NK-92 treated with Interleukin-12 subunit alpha and Interleukin-12 subunit beta, amount 100 ng/mL, for 24 hours (cell line): ENCODE measurements at places on chromosomes 11 and 22.

DNA sequence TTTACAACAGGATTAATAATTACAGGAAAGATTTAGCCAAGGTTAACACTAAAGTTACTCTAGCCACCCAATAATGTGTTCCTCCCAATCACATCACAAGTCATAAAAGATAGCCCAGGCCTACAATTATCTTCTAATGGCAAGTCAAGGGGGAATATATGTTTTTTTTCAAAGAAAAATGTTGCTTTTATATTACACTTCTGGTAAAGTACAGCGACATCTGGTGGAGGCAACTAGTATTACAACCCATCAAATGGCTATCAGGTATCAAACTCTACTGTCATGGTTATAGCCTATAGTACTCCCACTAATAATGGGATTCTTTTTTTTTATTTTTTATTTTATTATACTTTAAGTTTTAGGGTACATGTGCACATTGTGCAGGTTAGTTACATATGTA is 71.8 kb downstream of the XRRA1 start:
- DNase-seq = no peak

DNA sequence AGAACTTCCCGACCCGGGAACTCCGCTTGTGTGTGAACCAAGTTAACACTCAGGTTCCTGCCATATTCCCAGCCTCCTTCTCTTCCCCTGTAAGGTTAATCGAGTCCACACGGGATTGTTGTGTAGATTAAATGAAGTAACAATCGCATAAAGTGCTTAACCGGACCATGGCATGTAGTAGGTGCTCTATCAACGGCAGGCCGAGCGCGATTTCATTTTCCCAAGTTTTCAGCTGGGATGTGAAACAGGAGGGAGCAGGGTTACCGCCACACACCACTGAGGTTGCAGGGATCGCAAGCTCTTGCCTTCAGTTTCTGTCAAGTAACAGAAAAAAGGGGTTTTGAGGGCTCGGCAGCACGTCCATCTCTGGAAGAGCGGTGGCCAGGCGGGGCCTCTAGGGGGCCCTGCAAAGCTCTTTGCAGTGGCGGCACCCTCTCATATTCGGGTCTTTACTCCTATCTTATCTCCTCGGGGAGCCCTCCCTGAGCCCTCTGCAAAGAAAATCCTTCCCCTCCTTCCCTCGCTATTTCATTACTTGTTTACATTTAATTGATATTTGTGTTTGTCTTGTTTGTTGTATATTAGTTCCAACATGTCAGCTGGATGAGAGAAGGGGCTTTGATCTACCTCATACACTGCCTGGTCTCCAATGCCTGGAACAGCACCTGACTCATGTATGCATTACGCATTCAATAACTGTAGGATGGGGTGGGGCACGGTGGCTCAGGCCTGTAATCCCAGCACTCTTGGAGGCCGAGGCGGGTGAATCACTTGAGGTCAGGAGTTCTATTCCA is 816 bp upstream of the PLEKHA7 start:
- no peak for DNase-seq

- no peak for DNase-seq
These were observed 1.8 kb downstream of the SYTL2 start for GRCh38 chr11:85809191-85809590.

DNA sequence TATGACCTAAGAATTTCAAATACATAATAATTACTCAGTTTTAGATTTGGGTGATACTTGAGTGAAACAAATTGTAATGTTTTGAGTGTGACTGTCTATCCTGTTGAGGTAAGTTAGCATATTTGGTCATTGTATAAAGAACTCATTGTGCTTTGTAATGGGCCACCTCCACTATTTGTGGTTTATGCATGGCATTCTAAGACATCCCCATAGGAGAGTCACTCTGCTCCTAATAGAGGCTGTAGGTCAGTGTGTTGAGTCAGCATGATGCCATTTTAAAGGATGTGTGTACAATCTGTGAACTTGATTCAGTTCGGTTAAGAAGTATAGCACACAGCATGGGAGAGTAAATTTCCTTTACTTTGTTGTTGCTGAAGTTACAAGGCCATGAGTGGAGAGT is 1112.4 kb downstream of the JRKL start:
- no peak for DNase-seq

DNA sequence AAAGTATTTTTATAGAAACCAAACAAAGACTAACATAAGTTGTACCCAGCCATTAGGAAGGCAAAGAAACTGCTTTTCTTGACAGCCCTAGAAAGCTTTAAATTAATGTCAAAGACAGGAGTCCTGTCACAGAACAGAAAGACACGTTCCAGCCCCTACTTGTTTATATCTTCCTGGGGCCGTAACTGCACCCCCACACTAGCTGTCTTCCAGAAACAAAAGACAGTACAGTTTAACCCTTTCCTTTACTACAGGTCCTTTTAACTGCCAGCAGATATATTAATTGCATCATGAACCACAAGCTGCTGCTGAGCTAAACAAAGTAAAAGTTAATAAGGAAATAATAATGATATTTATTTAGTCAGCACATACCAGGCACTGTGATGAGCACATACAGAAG is 20.3 kb upstream of the CFAP300 start:
- DNase-seq = no peak

GRCh38 chr11:61587541-61587941 is 6.7 kb upstream of the SYT7 start:
- no peak for DNase-seq

GRCh38 chr22:44458044-44459020 is 39.7 kb downstream of the RTL6 start:
- DNase-seq = no peak

DNA sequence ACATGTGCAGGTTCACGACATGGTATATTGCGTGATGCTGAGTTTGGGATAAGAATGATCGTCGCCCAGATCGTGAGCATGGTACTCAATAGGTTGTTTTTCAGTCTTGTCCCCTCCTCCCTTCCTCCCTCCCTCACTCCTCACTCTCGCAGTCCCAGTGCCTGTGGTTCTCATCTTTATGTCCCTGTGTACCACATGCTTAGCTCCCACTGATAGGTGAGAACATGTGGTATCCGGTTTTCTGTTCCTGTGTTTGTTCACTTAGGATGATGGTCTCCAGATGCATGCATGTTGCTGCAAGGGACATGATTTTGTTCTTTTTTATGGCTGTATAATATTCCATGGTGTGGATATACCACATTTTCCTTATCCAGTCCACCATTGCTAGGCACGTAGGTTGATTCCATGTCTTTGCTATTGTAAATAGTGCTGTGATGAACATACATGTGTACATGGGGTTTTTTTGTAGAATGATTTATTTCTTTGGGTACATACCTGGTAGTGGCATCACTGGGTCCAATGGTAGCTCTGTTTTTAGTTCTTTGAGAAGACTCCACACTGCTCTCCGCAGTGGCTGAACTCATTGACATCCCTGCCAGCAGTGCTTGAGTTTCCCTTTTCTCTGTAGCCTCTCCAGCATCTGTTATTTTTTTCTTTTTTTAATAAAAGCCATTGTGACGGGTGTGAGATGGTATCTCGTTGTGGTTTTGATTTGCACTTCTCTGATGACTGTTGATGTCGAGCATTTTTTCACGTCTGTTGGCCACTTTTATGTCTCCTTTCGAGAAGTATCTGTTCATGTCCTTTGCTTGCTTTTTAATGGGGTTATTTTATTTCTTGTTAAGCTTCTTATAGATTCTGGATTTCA is 16.4 kb downstream of the ZBED4 start:
- no peak for DNase-seq

GRCh38 chr11:16096336-16096735 is 260.0 kb downstream of the SOX6 start:
- DNase-seq = no peak

- no peak for DNase-seq
These were observed 59.5 kb downstream of the TTC17 start for GRCh38 chr11:43418197-43418596.

- DNase-seq = no peak
These were observed 1430.1 kb downstream of the LRRC4C start for GRCh38 chr11:40029391-40029790.

- no peak for DNase-seq
These were observed 77.3 kb upstream of the RCN1 start for GRCh38 chr11:32013603-32014002.

DNA sequence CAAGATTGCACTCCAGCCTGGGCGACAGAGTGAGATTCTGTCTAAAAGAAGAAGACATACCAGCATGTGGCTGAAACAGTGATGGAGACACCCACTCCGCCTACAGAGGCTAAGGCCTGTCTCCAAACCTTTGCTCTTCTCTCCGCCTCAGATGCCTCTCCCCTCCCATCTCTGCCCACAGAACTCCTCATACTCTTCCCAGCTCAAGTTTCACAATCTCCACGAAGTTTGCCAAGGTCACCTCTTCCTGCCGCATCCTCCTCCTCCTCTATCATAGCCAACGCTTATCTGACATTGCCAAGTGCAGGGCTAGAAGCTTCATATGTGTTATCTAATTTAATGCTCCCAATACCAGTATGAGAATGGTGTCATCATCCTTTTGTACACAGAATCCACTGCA is 25.9 kb upstream of the FBLN1 start:
- no peak for DNase-seq

DNA sequence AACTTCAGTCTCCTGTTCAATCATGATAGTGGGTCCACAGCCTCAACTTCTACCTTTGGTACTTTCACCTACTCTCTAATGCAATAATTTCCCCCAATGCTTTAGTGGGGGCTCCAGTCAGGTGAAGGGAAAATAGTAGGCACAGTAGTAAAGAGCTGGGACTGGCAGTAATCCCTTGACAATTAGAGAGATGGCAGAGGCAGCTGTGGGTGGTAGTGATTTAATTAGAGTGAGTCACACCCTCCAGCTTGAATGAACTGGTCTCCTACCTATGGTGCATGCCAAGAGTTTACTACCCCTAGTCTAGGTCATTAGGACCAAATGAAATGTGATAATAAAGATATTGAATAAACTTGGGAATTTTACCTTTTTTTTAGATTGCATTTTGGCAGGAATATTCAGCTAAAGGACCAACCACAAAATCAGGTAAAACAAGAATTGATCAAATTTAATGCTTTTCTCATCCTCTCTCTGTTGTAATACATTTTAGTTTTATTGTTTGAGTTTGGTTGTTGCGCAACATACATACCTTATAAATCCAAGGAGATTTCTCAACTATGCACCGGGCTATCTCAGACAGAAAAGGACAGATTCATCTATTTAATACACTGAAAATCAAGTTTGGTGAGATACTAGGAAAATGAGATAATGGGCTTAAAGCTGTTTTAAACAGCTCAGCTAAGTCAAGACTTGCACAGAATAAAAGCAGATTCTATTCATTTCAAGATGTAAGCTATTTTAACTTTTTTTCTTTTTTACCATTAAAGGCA is 9.0 kb downstream of the PRRG4 start:
- DNase-seq = no peak

DNA sequence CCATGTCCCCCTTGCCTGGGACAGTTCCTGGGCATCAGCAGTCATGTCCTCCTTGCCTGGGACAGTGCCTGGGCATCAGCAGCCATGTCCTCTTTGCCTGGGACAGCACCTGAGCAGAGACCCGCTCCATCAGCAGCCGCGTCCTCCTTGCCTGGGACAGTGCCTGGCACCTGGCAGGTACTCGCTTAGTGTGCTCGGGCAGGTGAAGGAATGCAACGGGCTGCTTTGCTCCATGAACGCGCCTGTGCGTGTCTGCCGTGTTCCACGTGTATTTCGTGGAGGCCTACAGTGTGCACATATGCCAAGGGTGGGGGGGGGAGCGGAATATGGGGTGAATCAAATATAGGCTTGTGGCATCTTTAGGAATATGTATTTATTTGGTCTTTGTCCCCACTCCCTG is 1490.7 kb downstream of the TBC1D22A start:
- DNase-seq = no peak

DNA sequence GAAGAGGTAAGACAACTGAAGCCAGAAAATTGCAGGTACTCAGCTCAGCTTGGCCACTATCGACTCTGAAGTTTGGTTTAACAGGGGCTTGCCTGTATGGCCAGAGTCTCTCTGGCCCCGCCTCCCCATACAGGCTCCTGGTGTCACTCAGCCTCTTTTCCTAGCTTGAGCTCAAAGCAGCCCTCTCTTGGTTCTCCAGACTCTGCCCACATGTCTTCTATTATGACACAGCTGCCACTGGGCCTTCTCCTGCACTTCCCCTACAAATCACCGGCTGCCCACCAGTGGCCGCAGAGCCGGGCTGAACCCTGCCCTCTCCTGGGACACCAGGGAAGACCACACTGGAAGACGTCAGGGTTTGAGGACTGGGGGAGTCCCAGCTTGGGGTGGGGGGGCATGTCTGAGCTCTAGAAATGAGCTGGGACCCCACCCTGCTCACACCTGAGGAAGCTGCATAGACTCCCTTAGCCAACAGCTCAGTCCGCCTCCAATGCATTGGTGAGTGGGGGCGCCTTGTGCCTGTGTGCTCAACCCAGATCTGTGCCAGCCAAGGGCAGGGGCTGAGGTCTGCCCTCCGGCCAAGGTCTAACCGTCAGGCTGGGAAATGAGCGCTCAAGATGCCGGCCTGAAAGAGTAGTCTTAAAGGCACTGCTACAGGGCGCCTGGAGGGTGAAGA is 94.4 kb upstream of the LMO1 start:
- DNase-seq = no peak

- DNase-seq = no peak
These were observed 12.4 kb upstream of the DSCAML1 start for GRCh38 chr11:117809236-117810055.

DNA sequence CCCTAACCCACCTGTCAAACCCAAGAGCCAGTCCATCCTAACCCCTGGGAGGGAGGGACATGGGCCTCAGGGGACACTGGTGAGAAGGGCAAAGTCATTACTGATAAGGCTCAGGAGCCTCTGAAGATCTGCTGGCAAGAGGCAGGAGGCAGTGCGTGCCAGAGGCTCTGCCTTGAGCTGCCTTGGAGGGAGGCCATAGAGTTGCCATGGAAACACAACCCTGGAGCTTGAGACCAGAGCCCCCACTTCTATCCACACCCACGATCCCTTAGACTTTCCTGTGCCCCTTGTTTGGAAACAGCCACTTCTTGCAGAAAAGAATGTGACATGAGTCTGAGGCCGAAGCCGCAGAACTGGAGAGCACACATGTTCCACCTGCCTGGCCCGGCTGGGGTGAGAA is 89.7 kb upstream of the CSNK2A3 start:
- no peak for DNase-seq

DNA sequence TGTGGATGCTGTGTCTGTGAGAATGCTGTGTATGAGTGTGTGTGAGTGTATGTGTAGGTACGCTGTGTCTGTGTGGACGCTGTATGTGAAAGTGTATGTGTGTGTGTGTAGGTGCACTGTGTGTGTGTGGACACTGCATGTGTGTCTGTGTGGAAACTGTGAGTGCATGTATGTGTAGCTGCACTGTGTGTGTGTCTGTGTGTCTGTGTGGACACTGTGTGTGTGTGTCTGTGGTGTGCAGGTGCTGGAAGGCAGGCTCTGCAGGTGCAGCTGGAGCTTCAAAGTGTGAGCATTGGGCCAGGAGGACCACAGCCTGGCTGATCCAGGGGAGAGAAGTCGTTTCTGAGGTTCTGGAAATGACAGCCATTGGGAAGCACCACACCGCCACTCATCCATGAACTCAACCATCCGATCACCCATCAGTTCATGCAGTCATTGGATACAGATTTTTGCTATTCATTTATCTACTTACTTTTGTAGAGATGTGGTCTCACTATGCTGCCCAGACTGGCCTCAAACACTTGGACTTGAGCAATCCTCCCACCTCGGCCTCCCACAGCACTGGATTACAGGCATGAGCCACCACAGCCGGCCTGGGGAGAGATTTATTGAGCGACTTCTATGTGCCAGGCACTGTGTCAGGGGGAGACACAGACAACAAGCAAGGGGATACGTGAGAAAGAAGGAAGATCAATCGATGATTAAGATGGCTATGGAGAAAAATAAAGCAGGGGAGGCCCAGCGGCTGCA is 9.6 kb downstream of the TRPM5 start:
- no peak for DNase-seq
